Activated T-helper 9 cell treated with anti-CD3 and anti-CD28 coated beads, Interleukin-2, amount 50 U/mL, for 16 hours (primary cell): ENCODE measurements at places on chromosomes 3 and 15.

DNA sequence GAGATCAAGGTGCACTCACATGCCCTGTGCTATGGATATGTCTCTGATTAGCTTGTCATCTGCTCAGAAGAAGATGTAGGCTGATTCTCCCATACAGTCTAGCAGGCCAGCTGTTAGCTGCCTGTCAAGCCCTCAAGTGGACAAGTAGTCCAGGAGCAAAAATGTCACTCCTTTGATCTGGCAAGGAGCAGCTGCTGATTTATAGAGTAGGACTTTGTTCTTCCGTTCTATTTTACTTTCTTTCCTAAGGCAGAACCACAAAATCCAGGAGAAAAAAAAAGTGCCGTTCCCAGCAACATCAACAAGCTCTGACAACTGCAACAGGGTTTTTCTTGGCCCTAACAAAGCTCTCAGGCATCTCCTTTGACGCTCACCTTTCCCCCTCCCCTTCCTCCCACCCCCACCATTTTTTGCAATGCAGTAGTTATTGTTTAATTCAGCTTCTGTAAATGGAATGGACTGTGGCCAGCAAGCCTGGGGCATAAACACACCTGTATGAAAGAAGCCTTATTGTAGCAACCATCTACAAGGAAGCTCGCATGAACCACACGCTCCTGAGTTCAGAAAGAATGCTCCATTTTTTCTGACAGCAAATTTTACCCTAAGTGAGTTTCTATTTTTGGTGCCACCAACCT, 196.3 kb downstream of the MEIS2 start:
- DNase-seq = no peak

DNA sequence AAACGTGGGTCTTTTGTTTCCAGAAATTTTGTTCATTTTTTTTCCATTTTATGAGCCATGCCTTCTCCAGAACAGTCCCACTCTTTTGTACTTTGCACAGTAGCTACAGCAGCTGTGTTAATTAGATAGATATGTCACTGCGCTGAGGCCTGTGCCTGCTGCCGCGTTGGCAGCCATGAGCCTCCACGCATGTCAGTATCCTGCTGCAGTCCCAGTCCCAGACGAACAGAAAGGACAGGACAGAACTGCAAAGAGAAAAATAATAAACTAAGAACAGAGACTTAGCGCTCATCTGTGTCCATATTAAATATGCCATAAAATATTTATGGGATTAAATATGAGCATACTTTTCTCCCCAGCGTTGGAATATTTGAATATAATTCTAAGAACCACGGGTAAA, 442.4 kb upstream of the RARB start:
- no peak for DNase-seq

- no peak for DNase-seq
These were observed 13.7 kb upstream of the U2SURP start for GRCh38 chr3:142987707-142988106.

GRCh38 chr3:115165701-115166100, 18.6 kb upstream of the ZBTB20 start:
- no peak for DNase-seq

DNA sequence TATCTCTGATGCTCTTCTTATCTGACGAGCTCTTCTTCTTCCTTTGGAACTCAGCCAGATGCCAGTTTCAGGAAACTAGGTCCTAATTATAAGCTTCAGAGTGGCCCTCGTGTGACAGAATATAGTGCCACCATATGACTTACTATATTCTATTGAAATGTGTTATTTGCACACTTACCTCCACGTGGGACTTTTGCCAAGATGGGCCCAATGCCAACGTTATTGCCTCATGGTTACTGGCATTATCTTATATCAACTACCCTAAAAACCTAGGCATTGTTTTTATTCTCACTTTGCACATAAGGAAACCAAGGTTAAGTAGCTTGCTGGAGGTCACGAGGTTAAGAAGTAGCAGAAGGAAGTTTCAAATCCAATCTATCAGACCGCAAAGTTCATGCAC, 71.3 kb upstream of the SLCO3A1 start:
- DNase-seq = no peak

GRCh38 chr15:49242820-49243219, 72.8 kb downstream of the GALK2 start:
- DNase-seq = no peak

- no peak for DNase-seq
These were observed 770.4 kb upstream of the SEMA6D start for GRCh38 chr15:46946953-46947352.

- DNase-seq = no peak
These were observed 48.7 kb downstream of the ZPLD1 start for GRCh38 chr3:102483556-102483955.

DNA sequence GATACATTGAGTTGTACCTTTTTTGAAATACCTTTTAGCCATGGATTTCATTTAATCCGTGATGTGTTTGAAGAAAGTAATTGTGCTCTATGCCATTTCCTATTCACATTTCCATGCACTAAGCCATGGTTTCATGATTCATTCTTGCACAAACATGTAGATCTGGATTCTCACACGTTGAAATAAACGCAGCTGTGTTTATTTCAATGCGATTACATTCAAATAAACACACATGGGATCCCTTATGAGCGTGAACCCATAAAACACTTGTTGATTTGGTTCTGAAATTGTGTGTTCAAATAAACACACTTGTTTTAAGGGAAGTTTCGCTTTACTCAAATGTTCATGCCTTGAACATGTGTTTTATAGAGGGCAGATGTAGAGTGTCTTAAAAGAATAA, 39.2 kb downstream of the BBX start:
- DNase-seq = no peak

- no peak for DNase-seq
These were observed 27.5 kb downstream of the AVEN start for GRCh38 chr15:34011481-34011880.

DNA sequence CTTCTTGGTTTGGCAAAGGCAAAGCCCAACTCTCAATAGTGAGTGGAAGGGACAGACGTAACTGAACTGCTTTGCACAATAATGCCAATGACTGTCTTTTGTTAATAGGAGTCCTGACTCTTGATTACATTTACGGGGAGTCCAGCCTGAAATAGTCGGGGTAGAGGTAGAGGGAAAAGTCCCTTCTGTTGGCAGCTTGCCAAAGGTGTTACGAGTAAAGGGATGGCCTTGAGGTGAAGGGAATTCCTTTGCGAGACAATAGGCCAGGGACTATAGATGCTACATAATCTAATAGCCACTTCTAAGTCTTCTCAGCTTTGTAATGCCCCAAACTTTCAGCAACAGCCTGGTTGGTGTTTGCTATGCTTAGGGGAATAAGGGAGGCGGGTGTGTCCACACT, 2.2 kb upstream of the SENP2 start:
- DNase-seq = no peak

- DNase-seq = no peak
These were observed 25.4 kb downstream of the CTDSPL start for GRCh38 chr3:37887062-37887461.

GRCh38 chr3:168883145-168883544, 780.4 kb downstream of the MECOM start:
- no peak for DNase-seq

DNA sequence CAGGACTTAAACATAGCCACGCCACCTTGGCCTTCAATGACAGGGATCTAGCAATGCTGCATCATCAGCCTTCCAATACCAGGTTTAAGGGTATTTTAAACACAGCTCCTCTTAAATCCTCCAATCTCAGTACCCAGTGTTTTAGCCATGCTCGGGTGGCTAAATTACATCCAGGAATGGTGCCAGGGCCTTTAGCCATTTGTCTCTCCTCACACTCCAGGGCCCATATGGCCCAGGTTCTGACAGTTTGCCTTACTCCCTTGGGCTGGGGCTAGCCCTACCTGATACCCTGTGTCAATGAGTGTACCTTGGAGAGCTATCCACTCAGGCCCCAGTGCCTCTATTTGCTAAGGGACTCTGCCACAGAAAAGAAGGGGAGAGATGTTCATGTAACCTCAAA, 29.4 kb downstream of the ZNF589 start:
- no peak for DNase-seq

DNA sequence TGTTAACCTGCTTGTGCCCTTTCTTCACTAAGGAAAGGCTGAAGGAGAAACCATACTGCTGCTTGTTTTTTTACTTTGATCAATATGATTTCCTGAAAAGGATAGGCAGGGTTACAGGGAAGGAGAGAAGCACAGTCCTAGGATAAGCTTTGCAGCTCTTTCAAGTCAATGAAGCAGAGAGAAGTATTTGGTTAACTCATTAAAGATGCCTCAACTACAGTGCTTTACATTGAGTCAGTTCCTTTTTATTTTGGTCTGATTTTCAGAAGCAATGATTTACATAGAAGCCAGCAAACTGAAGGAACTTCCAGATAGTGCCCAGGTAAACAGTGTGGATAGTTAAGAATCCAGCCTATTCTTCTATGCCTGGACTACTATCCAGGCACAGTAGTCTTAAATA, 64.8 kb downstream of the ARIH1 start:
- DNase-seq = no peak

DNA sequence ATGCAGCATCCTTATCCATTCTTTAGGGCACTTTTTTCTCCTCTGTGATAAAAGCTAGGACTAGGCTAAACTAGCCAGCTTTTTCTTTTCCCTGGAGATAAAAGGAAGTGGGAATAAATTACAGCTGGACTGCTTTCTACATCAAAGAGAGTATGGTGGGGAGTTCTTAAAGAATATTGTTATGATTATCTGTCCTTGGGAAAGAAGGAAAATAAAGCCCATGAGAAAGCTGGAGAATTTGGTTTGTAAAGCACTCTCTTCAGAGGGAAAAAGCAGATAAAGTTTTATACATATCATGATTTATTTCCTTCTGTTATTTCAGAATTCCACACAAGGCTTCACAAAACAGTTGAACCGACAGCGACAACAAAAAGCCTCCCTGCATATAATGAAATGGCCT, 923.0 kb downstream of the DIPK2A start:
- no peak for DNase-seq

DNA sequence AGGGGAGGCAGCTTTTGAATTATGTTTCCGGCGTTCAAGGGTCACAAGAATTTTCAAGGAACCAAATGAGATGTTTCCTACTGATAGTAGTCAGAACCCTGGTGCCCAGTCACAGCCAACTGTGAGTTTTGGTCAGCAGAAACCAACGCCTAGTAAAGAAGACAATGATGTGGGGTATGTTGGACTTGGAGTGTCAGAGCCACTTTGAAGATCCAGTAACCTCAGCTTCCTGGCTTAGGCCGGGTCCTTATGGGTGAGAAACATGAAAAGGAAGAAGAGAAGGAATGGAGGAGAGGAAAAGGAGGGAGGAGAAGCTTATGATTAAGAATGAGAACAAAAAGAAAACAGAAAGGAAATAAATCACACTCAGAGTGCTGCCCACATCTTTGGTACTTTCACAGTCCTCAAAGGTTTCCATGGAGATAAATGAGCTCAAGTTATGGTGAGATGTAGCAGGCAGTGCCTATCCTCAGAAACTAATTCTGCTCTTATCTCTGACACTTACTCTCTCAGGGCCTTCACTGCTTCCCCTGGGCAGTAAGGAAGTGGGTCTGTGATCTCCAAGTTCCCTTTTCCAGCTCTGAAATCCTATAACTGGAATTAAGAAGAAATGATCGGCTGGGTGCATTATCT, 2.0 kb upstream of the MCF2L2 start:
- DNase-seq = no peak

GRCh38 chr15:36802861-36803531, 223.6 kb downstream of the CDIN1 start:
- no peak for DNase-seq

DNA sequence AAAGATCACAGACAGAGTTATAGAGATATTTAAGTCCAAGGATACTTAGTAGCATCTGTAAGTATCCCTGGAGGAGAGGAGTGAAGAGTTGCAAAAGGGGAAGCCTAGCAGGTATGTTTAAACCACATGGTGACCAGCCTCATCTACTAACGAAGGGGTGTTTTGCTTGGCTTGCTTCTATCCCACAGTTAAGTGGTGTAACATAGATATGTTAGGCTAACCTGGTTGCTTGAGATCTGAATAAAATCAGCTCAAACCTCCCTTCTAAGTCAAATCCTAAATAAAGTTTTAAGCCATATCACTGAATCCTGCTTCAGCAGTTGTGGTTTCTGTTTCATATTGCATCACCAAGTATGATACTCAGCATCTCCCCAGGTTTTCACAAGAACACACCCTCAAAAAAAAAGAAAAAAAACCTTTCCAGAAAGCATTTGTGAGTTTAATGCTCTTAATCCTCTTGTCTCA, 880.2 kb downstream of the ROBO1 start:
- no peak for DNase-seq

DNA sequence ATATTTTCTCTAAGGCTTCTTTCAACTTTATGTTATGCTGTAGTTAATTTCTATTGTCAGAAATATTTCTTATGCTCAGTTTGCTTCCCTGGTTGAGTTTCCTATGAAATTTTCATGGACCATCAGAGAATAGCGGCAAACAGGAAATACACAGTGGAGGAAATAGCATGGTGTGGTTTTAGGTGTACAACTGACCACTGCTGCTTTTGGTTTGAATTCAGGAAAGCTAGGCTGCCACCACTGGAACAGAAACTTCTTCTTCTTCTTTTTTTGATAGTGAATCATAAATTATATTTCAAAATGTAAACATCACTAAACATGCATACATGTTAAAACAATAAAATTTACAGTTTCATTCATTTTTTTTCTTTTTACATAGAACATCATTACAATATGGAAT, 316.6 kb upstream of the TGFBR2 start:
- DNase-seq = no peak

DNA sequence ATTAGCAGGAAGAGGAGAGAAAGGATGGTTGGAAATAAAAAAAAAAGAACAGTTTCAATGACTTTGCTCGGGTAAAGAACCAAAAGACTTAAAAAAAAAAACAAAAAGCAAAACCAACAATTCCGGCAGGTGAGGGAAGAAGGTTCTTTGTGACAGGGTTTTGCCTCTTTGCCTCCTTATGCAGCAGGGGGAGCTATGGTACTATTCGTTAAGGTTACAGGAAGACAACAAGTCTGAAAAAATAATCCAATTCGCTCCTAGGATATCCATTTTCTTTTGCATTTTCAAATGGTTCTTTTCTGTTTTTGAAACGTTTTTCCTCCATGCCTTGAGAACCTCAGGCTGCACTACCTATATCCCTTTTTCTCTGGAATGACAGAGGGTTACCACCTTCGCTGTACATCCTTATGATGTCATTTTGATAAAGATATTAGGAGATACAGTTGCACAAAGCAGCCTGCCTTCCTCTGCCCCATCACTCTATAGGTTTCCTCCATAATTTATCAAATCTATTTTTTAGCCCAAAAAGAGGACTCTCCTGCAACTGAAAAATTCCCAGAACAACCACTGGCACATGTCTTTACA, 55.0 kb downstream of the CFAP20DC start:
- no peak for DNase-seq

DNA sequence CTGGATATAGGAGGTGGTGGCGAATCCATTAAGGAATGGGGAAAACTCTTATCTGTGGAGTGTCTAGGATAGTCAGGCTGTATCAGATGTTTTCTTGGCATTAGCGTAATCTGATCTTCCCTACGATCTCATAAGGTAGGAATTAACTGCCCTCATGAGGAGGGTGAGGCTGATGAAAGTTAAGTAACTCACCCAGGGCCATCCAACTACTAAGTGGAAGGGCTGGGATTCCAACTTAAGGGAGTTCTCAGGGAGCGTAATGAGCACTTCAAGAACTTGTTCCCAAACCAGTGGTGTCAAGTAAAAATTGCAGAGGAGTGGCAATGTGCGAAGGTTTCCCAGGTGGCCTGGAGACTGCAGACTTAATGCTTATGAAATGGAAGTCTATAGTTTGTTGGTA, 55.9 kb upstream of the OSBPL11 start:
- no peak for DNase-seq

GRCh38 chr3:150439657-150440056, 31.6 kb downstream of the TSC22D2 start:
- no peak for DNase-seq
